ENCODE measurements at places on chromosomes 6 and 20.

GRCh38 chr20:51579137-51579536 is 36.6 kb upstream of the NFATC2 start:
- no peak for DNase-seq

- DNase-seq, result no peak
Observed at GRCh38 chr6:1080453-1081337, 231.2 kb upstream of the FOXQ1 start.

GRCh38 chr6:85644279-85644762 is 1.6 kb upstream of the SYNCRIP start:
- no peak for DNase-seq

GRCh38 chr6:137731600-137731959 is 135.5 kb upstream of the TNFAIP3 start:
- DNase-seq, result no peak

DNA sequence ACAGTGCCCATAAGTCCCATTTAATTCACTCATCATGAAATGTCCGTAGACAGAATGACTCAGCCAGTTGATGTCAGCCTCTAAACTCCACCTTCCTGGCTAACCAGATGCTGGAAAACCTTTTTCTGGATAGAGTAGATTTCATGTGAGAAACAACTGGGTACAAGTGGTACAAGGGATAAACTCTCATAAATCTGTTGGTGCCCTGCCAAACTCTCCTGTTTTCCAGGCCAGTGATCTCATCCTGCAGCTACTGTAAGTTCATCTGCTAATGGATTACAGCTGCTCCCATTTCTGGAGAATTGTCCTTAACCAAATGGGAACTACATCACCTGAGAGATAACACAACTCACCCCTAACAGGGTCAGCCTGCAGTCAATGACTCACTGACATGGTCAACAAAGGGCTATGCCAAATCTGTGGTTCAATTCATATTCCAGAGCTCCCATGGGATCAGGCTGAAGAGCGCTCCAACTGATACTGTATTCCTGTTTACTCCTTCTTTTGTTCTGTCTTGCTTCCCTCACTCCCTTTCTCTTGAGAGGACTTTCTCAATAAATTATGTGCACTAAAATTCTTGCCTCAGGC is 210.1 kb upstream of the HDDC2 start:
- DNase-seq, result no peak
